ENCODE measurements at places on chromosomes 4 and X.

DNA sequence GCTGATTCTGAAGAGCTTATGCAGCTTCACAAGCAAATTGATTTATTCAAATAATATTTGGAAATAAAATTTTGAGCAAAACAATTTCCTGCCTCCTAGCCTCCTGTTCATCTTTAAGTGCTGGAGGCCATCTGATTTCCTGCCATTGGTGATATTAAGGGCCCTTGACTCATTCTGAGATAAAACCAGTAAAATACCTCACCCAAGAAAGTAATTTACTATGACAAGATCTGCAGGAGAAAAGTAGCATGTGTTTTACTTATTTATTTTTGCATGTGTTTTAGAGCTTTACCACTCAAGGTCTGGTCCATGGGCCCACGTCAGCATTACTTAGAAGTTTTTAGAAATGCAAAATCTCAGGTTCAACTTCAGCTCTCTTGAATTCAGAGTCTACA lies 67.7 kb downstream of the DCLK2 start:
- DNase-seq: no peak

DNA sequence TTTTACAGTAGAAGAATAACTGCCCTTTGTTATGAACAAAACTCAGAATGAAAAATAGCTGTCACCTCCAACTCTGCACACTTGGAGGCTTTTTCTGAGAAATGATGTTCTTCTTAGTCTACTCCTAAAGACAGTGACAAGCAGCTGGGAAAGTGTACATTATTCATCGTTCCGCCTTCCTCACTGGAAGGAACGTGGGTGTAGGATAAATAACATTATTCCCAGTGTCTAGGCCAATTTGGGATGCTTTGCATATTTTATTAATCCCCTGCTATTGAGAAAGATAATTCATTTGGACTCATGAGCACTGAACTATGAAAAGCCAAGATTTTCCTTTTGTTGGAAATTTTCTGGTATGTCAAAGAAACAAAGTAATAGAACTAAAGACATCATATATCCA lies 87.8 kb downstream of the VCX2 start:
- DNase-seq: no peak

- DNase-seq: no peak
These were observed 2.3 kb upstream of the MID1IP1 start for GRCh38 chrX:38798956-38799355.

DNA sequence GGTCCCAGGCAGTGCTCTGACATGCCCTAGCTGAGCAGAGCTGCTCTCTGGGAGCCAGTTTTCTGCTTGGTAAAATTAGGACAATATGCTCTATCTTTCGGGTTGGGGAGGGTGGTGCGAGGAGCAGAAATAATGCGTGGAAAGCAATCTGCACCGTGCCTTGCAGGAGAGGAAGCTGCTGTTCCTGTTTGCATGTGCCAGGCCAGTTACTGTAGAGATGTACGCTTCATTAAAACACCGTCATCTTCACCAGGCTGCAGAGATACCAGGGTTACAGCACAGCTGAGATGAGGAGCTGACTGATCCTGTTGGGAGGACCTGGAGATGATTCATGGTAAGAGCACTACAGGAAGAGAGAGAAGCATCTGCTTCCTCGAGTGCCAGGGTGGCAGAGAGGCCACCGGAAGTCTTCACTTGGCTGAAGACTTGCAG lies 29.5 kb upstream of the IRF2 start:
- peak; percentile 21 for DNase-seq

DNA sequence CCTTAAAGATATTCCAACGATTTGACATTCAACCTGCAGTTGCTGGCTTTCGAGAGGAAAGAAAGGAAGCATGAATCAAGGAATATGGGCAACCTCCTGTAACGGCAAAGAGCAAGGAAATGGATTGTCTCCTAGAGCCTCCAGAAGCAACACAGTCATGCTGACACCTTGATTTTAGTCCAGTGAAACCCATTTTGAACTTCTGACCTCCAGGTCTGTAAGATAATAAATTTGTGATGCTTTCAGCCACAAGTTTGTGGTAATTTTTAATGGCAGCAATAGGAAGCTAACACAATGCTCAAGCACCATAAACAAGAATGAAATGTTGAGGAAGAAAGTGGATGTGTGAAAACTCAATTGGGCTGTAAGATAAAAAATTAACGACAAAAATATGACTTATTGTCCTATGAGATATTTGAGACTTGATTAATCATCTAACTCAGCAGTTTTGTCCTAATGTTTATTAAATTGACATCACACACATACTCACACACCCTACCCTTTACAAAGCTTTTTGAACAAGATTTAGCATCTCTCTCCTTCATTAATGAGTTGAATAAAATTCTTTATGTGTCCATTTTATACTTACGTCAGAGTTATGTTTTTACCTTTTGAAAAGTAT lies 857.2 kb upstream of the INTU start:
- no peak for DNase-seq

DNA sequence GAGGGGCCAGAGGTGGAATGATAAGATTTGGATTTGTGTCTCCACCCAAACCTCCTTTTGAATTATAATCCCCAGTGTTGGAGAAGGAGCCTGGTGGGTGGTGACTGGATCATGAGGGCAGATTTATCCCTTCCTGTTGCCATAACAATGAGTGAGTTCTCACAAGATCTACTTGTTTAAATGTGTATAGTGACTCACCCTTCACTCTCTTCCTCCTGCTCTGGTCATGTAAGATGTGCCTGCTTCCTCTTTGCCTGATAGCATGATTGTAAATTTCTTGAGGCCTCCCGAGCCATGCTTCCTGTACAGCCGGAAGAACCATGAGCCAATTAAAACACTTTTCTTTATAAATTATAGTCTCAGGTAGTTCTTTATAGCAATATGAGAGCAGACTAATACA lies 348.6 kb downstream of the AR start:
- DNase-seq: no peak

DNA sequence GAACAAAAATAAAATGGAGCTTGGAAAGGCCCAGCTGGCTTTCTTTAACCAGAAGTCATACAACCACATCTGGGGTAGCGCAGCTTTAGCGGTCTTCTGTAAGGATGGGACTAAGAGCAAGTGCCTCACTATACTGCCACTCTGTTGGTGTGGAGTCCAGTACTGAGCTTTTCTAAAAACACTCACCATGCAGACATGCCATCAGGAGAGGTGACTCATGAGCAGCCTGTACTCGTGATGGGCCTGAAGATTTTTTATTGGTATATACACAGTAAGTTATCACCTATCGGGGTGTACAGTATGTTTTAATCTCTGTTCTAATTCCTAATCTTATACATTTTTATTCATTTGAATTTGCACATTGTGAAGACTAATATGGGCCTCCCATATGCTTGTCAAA lies 9.6 kb downstream of the PPP3CA start:
- DNase-seq: no peak

GRCh38 chr4:48141048-48141447 lies 7.0 kb upstream of the TXK start:
- DNase-seq: peak; percentile 48

DNA sequence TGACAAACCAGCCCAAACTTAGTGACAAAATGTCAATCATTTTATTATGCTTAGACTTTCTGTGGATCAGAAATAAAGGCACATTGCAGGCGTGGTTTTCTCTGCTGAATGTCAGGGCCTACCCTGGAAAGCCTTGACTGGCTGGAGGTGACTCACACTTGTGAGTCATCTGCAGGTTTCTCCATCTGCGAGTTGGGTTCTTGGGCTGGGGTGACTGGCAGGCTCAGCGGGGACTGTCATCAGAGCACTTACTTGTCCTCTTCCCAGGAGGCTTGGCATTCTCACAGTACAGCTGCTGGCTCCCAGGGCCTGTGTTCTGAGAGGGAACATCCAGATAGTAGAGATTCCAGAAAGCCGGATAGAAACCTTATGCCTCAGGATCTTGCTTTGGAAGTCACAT lies 153.8 kb upstream of the AGA start:
- DNase-seq: peak; percentile 77

GRCh38 chrX:68234171-68234910 lies 199.0 kb downstream of the OPHN1 start:
- DNase-seq: no peak

- DNase-seq: no peak
These were observed 4.4 kb upstream of the FGF5 start for GRCh38 chr4:80261989-80262600.

DNA sequence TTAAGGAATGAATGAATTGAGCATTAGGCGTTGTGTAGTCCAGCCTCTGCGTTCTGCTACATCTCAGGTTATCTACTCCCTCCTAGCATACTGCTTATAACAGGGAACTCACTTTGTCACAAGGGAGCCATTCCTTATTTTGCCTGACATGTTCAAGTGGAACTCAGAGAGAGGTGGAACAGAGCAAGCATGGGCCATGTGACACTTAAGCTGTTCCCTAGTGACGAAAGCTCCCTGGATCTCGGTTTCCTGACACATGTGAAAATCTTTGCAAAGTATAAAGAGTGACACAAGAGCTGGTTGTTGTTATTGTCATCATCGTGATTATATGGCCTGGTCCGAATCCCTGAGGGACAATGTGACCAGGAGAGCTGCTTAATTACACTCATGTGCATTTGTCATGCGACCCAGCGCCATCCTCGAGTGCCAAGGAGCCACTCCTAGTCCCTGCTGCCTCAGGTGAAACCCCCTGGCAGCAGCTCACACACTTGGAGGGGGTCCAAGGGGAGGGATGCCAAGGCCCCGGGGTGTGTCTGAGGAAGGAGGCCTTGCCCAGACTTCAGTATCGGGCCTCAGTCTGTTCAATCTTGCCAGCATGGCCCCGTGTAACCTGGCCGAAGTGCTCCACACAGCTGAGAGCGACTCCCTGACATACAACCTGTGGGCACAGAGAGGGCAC lies 98.5 kb upstream of the MAP3K15 start:
- DNase-seq: no peak

GRCh38 chrX:12901486-12901885 lies 4.9 kb upstream of the TLR8 start:
- DNase-seq: peak; percentile 67

DNA sequence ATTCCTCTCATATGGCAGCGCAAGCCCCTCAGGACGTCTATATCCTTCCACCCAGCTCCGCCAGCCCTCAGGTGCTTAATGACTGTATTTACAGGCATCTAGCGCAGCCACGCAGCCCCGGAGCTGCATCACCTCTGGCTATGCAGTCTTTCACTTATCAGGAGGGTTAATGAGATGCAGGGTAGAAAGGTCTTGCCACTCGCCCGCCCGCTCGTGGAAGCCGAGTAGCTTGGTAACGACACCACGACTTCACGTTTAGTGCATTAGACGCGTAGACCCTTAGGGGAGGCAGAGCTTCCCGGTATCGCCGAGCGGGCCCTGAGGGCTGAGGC lies 1.5 kb upstream of the SLC16A2 start:
- DNase-seq: no peak

- no peak for DNase-seq
These were observed 834.0 kb downstream of the C4orf33 start for GRCh38 chr4:129929984-129930383.

DNA sequence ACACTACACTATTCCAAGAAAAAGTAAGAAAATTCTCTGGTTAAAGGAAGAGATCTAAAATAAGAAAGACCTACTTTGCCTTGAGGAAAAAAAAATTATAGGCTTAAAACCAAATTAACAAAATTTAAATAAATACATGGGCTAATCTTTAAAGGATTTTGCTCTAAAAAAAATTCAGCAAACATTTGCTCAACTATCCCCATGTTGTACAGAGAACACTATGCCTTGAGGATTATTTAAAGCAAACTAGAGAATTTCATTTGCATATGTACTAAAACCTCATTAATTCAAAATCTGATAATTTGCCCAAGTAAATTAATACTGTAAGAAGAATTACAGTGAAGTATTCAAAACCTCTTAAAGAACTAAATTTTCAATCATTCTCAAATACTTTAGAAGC lies 71.6 kb upstream of the KCNIP4 start:
- DNase-seq: no peak

DNA sequence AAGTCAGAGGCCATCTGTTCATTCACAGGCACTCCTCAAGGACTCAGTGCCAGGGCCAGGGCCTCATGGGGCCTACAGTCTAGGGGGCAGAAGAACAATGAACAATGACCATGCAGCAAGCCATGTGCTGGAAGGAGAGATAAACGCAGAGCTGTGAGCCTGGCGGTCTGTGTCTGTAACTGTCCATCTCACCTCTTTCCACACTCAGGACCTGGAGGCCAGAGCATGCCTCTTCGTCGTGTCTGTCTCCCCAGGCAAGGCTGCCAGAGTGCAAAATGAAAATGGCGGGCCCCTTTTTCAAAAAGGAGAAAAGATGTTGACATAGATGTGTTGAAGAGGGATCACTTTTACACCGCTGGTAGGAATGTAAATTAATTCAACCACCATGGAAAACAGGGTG lies 78.5 kb downstream of the MSX1 start:
- no peak for DNase-seq

DNA sequence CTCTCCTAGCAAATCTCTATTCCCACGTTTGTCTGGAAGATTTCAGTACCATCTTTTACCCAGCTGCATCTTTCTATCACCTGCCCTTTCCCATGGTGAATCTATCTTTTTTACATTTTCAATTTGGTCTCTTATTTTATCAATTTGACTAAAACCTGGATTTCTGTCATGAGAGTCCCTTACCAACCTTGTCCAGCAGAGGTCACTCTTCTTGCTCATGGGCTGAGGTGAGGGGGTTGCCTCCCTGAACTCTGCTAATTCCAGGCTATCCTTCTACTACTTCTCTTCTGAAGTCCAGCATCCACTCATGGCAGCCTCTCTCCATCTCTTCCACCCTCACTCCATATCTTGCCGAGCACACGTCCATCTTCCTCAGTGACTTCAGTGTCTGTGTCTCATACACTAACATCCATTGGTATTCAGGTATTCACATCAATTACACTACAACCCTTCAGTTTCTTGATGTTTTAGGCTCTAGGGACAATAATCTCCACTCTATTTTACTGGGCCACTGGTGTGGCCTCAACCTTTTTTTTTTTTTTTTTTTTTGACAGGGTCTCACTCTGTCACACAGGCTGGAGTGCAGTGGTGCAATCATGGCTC lies 17.8 kb upstream of the ZNF827 start:
- peak; percentile 47 for DNase-seq

- no peak for DNase-seq
These were observed 141.6 kb downstream of the IL1RAPL2 start for GRCh38 chrX:104707572-104707971.
